Amygdala (tissue), 56 donors: ENCODE measurements at places on chromosomes 5 and 9.

DNA sequence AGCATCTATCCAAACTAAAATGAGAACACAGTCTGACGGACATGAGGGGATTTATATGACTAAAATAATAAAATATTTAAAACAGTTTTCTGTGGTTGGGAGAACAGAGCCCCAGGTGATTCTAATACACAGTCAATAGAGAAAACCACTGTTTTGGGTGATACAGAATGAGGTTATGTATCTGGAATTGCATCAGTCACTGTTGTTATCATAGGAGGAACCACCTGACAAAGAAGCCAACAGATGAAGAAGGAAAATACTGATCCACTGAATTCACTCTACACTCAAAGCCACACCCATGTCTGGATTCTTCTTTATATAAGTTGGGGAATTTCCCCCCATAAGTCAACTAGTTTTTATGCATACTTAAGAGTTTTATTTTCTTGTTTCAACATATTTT is 799.0 kb downstream of the TLR4 start:
- DNase-seq: no peak

DNA sequence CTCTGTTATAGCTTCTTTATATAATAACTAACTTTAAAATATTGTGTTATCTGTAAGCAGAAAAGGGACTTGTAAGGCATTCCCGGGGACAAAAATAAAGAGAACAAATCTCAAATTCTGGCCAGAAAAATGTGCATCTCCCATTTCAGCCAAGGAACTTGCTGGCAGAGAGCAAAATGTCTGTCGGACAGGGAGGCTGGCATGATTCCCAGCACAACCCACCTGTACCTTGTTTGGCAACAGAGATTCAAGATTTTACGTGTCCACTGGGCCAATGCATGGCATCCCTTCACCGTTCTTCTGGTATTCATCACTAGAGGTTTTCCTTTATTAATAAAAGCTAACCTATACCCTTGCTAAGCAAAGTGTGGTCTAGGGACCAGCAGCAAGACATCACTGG is 566.6 kb downstream of the PSAT1 start:
- DNase-seq: no peak

- DNase-seq: no peak
Measured at GRCh38 chr9:21751998-21752397, 50.4 kb upstream of the MTAP start.

DNA sequence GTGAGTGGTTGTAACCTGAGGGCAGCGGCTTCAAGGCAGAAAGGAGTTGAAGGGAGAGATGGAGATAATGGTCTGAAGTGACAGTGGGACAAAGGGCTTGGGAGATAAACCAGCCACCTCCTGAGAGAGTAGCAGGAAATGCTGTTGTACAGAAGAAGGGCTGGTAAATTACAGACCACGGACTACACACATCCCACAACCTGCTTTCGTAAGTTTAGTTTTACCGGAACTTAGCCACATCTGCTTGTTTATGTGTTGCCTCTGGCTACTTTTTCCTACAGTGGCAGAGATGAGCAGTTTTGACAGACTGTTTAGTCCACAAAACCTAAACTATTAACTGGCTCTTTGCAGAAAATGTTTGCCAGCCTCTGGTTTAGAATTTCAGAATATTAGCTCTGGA is 269.5 kb downstream of the ARHGEF28 start:
- DNase-seq: no peak

- DNase-seq: no peak
Measured at GRCh38 chr5:161530700-161531099, 15.8 kb downstream of the GABRB2 start.

GRCh38 chr9:130275156-130275555 is 9.6 kb downstream of the HMCN2 start:
- no peak for DNase-seq

- DNase-seq: no peak
Measured at GRCh38 chr5:64807520-64807919, 38.8 kb downstream of the CWC27 start.

DNA sequence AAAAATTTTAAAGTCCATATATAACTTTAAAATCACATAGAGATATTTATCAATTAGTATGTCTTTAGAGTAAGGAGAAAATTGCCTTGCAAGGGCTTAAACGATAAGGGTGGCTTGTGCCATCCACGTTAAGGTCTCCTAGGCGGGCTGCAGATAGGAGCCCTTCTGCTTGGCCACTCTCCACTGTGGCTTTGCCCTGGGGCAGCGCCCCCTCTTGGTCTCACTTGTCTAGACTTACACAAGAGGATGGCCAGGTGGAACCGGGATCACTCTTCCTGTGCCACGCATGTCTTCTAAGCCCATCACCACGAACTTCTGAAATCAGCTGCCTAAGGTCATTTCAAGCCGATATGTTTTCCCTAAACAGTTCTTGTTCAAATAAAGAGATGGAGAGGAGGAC is 2.9 kb downstream of the FPGS start:
- no peak for DNase-seq
